ENCODE measurements at places on chromosomes 12 and 14. TPM values are rescaled to one million over a fixed set of nuclear protein-coding genes. Genes with fewer than 3 reads are reported as not detected.

- no peak overlapping the region for H3K4me3 ChIP-seq
- H3K27me3 ChIP-seq: no peaks in the 10 kb centered on the region
- no peak for DNase-seq
- H3K36me3 ChIP-seq: no peaks in the 10 kb centered on the region
These were observed 332.5 kb downstream of the CCER1 start for GRCh38 chr12:90622431-90622830.

The SMIM41 gene
- total RNA-seq: not detected

DNA sequence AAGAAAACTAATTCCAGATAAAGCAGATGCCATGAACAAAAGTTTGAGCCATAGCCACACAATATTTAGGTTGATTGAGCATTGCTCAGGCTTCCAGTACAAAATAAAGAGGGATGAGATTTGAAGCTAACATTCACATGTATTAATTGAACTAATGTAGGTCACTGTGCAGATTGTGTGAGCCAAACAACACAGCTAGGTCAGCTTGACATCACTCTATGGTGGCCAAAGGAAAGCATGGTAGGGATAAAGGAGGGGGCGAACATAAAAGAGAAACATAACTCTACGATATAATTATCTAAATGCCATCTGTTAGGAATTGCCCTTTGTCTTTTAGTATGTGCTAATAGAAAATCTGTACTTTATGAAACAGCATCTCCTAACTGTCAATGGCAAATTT is 477.7 kb upstream of the SYT1 start:
- no peak overlapping the region for H3K4me3 ChIP-seq
- H3K36me3 ChIP-seq: no peaks in the 10 kb centered on the region
- H3K27ac ChIP-seq: no peak overlapping the region
- peaks cover 5% of the 10 kb centered on the region for H3K27me3 ChIP-seq
- DNase-seq: no peak

DNA sequence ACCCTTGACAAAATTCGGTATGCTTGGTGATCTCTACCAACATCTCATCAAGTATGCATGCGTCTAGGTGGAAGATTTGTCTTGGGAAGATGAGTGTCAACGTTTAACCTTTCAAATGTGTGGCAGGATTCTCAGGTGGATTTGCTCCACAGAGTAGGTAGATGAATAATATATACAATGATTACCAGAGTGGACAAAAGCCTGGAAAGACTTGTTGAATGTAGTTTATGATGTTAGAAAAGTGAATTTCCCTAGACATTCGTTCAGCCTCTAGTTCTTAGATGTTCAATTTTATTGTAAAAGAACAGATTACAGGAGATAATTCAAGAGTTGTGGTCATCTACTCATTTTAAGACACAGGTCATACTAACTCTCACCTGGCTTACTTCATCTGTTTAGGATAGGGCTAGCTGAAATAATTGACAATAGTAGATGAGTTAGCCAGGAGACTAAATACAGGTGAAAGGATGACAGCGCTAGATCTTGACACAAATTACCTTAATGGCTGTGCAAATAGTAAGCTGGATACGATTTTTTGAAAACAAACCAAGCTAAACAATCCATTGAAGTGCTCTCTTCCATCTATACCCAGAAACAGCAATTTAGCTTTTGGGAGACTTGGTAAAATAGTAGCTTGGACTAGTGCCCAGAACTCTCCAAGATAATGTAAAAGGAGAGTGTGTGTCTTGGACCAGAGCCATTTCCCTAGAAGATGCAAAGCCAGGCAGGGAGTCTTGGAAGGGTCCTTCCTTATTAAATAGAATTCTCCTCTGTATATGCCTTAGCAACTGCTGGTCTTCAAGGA is 168.0 kb downstream of the DACT1 start:
- H3K36me3 ChIP-seq: no peaks in the 10 kb centered on the region
- H3K27me3 ChIP-seq: peaks cover 6% of the 10 kb centered on the region
- H3K4me1 ChIP-seq: peaks cover 40% of the 10 kb centered on the region
- H3K27ac ChIP-seq: no peak overlapping the region
- H3K4me3 ChIP-seq: no peak overlapping the region

The MMP17 gene
- 2.9 TPM for total RNA-seq

The NOVA1 gene
- 1.5 TPM for total RNA-seq

- peaks cover 5% of the 10 kb centered on the region for H3K36me3 ChIP-seq
- H3K27ac ChIP-seq: no peak overlapping the region
- no peaks in the 10 kb centered on the region for H3K27me3 ChIP-seq
- H3K4me1 ChIP-seq: peaks cover 50% of the 10 kb centered on the region
- no peak overlapping the region for H3K4me3 ChIP-seq
These were observed 33.4 kb downstream of the TSPAN9 start for GRCh38 chr12:3110578-3110977.

The TRAF3 gene
- 15.9 TPM for total RNA-seq

- H3K4me1 ChIP-seq: no peaks in the 10 kb centered on the region
- no peak overlapping the region for H3K27ac ChIP-seq
- H3K4me3 ChIP-seq: no peak overlapping the region
- no peaks in the 10 kb centered on the region for H3K36me3 ChIP-seq
These were observed 16.3 kb upstream of the SLCO1A2 start for GRCh38 chr12:21350975-21351374.

GRCh38 chr14:55130196-55130550 is 1.1 kb downstream of the LGALS3 start:
- H3K4me3 ChIP-seq: peak overlapping the region; percentile 80
- no peaks in the 10 kb centered on the region for H3K27me3 ChIP-seq
- peaks cover 39% of the 10 kb centered on the region for H3K4me1 ChIP-seq
- no peaks in the 10 kb centered on the region for H3K36me3 ChIP-seq
- peak overlapping the region; percentile 81 for H3K27ac ChIP-seq

Data from osteocyte (in vitro differentiated cells).